ENCODE measurements at places on chromosomes 5 and 9. TPM values are rescaled to one million over a fixed set of nuclear protein-coding genes. Genes with fewer than 3 reads are reported as not detected.

DNA sequence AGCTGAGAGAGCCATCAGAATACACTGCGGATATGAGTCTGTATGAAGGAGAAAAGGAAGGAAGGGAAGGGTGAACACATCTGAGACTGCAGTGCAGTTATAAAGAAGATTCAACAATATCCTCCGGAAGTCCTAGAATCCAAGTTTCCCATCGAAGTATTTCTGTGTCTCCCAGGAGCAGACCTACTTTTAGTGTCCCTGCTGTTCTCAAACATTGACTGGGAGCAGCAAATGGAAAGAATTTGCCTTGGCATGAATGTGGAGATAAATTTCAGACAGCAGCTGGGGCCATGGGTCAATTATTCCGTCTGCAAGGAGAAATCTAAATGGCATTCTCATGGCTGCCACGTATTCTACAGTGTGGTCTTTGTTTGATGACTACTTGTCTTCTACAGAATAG is 478.1 kb upstream of the SMC2 start:
- DNase-seq, result no peak

Gene FRMPD1
- total RNA-seq, result 0.36 TPM

Gene TAF1L
- total RNA-seq, result not detected

DNA sequence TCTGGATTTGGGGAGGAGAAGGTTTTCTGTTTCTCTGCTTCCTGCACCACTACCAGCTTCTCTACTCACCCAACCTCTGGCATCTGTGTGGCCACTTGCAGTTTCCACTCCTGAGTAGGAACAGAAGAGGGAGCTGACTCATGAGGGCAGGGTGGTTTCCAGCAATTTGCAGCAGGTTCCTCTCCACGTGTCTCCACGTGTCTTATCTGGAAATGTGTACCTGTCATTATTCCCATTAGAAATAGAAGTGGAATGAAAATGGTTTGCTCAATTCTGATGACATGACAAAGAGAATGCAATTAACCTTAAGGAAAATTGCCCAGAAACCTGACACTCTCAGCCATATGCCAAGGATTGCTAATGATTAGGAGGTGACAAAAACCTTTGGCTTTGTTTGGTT is 33.0 kb downstream of the EGFLAM start:
- DNase-seq, result no peak

DNA sequence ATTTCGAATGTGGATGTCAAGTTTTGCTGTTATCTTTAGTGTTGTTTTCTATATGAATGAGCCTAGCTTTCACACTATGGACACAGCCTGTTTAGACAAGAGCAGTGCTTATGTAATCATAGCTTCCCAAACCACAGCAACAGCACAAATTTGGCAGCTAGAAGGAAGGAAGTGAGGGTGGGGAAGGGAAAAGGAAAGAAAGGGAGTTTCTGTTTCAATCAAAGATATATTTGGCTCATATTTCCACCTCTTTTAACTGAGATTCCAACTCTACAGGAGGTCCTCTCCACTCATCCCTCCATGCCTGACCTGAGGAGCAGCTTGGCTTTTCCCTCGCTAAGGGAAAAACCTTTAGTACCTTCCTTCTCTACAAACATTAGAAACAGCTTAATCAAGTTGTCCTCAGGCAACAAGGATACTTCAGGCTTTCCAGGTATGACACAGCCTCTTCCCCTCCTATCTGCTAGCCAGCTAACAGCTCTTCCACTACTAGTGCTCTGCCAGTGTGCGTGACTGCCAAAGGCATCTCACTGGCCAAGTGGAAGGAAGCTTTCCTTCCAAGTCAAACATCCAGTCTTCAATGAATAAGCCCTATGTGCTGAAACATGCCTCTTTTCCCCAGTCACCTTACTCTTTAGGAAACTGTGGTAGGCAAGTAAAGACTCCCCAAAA is 268.6 kb upstream of the PTGER4 start:
- DNase-seq, result no peak

Gene MOB3B
- total RNA-seq, result 27.5 TPM

Gene CTXN3
- total RNA-seq, result not detected

Gene FST
- 7.6 TPM for total RNA-seq

DNA sequence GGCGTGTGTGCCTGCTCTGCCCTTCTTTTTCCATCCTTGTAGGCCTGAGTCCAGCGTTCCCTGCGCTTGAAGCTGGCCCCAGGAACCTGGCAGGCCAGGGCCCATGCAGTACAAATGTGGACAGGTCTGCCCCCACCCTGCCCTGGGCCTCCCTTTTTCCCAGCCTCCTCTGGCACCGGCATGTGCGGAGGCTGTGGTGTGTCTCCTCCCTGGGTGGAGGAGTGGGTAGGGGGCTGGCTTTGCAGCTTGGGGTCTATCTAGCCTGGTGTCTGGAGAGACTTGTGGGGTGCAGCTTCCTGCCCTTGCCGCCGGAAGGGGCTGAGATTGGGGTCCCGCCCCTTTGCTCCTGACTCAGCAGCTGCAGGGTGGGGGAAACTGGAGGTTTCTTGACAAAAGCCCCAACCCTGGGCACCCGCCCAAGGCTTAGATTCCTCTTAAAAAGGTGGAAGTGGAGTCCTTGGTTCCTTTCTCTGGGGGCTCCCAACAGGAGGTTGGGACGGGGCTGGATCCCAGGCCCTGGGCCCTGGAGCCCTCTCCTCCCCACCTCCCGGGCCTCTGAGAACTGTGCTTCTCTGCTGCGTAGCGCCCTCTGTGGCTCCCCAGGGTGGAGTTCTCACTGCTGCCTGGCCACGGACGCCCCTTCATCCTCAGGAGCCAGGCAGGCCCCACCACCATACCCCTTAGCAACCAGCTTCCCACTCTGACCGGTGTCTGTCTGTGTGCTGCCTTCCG is 18.0 kb downstream of the RXRA start:
- DNase-seq, result no peak

- no peak for DNase-seq
Observed at GRCh38 chr5:2193142-2193541, 310.4 kb upstream of the IRX4 start.

GRCh38 chr5:29382780-29383179 is 1810.7 kb upstream of the CDH6 start:
- no peak for DNase-seq

DNA sequence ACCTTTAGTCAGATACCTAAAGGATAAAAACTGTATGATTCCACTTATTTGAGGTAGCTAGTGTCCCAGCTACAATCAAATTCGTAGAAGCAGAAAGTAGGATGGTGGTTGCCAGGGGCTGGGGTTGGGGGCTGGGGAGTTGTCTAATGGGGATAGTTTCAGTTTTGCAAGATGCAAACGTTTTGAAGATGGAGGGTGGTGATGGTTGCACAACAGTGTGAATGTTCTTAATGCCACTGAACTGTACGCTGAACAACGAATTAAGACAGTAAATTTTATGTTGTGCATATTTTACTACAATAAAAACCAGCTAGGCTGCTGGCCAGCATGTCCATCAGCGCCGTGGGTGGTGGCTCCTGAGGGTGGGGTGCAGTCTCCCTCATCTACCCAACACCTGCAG is 137.8 kb downstream of the GADD45G start:
- DNase-seq, result no peak

Gene MCC
- total RNA-seq, result 24.0 TPM

GRCh38 chr9:35736201-35736633 is 3.8 kb downstream of the CREB3 start:
- no peak for DNase-seq

- DNase-seq, result no peak
Observed at GRCh38 chr9:91147079-91147708, 214.5 kb downstream of the AUH start.

Gene SPATA31A1
- not detected for total RNA-seq

Data from type B pancreatic cell (in vitro differentiated cells).